ENCODE measurements at places on chromosomes 2 and 18.

GRCh38 chr2:173972165-173972564, 7.0 kb upstream of the SP3 start:
- DNase-seq, result no peak

DNA sequence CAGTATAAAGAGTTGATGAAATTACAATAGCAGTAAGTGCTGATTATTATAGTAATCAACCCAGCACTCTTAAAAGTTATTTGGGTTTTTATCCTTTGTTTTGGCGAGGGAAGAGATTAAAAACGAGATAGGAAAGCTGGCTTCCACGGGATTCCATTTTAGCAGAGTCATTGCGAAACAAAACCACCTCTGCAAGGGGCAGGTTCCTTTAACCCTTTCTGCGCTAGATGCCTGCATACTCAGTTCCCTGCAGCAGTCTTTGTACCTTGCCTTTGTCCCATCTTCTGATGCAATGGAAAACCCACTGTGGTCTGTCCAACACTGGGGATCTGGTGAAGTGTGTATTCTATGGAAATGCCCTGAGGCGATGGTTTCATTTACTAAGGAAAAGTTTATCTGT, 2.7 kb downstream of the YPEL5 start:
- DNase-seq, result no peak

GRCh38 chr2:106827158-106827557, 58.8 kb downstream of the ST6GAL2 start:
- DNase-seq, result no peak

DNA sequence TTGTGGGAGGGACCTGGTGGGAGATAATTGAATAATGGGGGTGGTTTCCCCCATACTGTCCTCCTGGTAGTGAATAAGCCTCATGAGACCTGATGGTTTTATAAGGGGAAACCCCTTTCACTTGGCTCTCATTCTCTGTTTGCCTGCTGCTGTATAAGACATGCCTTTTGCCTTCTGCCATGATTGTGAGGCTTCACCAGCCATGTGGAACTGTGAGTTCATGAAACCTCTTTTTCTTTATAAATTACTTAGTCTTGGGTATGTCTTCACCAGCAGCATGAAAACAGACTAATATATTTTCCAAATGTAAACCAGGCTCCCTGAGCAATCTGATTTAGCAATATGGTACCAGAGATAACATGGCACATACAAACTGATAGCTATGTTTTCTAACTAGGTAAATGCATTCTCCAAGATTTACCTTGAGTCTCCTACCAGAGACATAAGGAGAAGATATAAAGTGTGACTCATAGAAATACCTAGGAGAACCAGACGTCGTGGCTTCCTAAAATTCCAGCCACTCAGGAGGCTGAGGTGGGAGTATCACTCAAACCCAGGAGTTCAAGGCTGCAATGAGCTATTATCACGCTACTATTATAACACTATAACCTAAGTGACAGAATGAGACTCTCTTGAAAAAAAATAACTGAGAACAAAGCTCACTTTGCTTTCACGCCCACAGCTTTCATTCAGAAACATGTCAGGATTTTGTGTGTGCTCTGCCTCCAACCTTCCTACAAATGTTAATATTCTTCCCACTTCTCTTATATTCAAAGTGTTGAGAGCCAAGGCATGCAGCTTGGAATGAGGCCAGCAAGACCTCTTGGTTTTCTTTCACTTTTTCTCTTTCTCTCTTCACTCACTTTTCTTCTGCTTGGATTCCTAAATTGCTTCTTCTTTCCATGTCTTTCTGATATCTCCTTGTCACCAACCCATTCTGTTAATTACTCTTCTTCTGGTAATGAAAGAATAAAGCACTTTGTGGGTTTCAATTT, 263.9 kb upstream of the UBE2E3 start:
- no peak for DNase-seq

GRCh38 chr18:3867864-3868311, 417.9 kb downstream of the TGIF1 start:
- DNase-seq, result no peak

DNA sequence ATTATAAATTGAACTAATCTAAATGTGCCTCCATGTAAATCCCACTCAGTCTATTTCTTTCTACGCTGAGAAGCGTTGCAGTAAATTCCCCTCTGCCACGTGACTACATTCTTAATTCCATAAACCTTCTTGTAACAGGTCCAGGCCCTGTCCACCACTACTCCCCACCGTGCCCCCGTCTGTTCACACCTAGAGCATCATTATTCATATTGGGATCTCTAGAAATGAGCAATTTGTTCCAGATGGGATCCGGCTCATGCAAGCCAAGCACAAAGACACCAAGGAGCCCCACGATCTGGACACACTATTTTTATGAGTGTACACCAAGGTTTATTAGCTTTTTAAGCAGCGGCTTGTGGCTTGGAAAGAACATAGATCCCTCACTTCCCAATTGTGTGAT, 38.2 kb downstream of the BOLA3 start:
- DNase-seq, result no peak

DNA sequence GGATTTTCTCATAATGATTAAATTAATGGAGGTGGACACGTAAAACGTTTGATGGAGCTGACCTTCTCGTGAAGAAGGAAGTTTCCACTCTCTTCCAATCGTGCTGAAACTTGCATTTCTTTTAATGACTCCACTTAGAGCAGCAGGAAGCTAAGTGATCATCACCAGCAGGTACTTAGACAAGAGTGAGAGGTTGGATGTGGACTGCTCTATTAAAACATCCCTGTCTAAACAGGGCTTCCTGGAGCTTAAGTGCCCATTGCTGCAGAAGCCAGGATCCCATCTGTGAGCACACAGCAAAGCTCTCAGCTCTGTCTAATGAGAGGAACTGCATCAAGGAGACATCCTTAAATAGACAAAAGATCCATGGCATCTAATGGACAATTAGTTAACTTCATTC, 1539.5 kb upstream of the CELF4 start:
- no peak for DNase-seq

DNA sequence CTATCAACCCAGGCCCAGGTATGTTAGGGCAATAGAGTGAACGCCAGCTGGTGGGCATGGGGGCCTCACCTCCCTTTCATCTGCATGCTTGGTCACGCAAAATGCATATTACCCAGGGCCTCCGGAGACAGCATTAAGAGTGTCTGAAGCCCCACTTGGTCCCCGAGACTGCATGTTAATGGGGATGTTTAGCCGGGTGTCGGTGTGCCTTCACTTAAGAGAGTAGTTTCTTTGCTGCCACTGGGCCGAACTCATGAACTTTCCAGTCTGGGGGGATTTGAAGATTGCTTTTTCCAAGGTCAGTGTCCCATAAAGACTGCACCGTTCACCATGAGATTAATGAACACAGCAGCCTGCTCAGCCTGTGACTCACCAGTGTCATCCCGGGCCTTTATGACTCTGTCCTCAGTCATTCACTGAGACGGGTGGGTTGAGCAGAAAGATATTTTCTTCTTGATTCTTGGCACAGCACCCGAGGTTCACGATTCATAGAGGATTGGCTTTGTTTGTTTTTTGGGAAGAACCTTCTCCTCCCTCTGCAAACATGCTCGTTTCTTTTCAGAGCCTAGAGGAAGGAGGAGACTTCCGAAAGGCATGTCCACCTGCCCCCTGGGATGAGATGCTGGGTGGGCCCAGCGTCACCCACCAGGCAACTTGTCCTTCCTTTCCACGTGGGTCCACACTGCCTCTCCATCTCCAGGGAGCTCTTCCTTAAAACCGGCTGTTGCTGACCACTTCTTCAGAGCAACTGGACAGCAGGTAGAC, 199.1 kb downstream of the GLI2 start:
- DNase-seq, result no peak

- DNase-seq, result no peak
Observed at GRCh38 chr2:41668529-41668928, 379.3 kb upstream of the PKDCC start.

Measured in effector memory CD4-positive, alpha-beta T cell (primary cell).